ENCODE measurements at places on chromosomes 7 and 10. TPM values are rescaled to one million over a fixed set of nuclear protein-coding genes. Genes with fewer than 3 reads are reported as not detected.
A peak's percentile ranks its signal among the peaks of the same experiment; 100 is the strongest.

GRCh38 chr10:43857206-43857930, 208.7 kb upstream of the ZNF32 start:
- no peaks in the 10 kb centered on the region for H3K36me3 ChIP-seq
- no peak overlapping the region for H3K27ac ChIP-seq
- H3K4me3 ChIP-seq = no peak overlapping the region
- H3K4me1 ChIP-seq = no peaks in the 10 kb centered on the region

DNA sequence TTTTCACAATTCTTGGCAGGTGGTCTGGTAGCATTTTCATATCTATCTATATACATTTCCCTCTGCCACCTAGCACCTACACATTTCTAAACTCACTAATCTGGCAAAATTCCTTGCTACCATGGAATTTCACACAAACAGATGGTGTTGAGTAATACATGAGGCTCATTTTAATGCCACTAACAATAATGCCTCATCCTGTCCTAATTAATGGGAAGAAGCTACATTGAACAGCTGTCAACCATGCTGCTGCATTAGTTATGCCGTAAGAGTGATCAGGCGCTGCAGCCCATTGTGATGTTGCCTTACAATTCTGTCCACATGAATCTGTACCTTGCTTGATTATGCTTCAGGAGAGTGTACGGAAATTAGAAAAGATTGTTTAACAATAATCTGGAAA, 23.2 kb downstream of the COL1A2 start:
- H3K27me3 ChIP-seq = no peaks in the 10 kb centered on the region
- H3K27ac ChIP-seq = no peak overlapping the region
- H3K4me1 ChIP-seq = no peaks in the 10 kb centered on the region
- no peak for DNase-seq

DNA sequence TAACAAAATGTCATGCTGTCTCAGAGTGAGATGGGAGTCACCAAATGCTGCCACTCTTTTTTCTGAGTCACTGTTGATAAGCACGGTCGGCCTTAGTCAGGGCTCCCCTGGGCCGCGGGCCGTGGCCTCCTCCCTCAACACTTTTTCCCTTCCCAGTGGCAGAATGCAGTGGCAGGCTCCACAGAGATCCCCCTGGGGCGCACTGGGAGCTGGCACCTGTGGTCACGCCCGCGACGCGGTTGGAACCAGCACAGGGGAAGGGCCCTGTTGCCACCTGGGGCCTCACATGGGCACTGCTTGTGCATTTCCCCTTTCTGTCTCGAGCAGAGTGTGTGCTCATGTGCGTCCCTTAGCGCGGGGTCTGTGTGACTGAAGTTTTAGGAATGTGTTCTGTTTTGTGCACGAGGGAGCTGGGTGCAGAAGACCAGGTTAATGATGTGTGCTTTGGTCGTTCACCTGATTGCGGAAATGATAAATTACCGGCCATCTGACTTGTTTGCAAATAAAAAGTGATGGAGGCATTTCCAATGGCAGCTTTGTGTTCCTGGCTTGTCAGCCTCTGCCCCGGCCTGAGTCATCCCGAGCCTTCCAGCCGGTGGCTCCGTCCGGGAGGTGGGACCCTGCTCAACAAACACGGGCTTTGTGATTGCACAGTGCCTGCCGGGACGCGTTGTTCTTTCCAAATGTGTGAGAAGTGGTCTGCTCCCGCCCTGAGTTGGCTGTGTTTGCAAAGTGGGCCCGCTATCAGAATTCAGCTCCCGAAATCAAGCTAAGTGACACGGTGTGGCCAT, 100.7 kb downstream of the NKX6-2 start:
- no peak overlapping the region for H3K27ac ChIP-seq
- H3K27me3 ChIP-seq = no peaks in the 10 kb centered on the region
- no peaks in the 10 kb centered on the region for H3K4me1 ChIP-seq
- H3K4me3 ChIP-seq = no peak overlapping the region
- DNase-seq = peak; percentile 46

DNA sequence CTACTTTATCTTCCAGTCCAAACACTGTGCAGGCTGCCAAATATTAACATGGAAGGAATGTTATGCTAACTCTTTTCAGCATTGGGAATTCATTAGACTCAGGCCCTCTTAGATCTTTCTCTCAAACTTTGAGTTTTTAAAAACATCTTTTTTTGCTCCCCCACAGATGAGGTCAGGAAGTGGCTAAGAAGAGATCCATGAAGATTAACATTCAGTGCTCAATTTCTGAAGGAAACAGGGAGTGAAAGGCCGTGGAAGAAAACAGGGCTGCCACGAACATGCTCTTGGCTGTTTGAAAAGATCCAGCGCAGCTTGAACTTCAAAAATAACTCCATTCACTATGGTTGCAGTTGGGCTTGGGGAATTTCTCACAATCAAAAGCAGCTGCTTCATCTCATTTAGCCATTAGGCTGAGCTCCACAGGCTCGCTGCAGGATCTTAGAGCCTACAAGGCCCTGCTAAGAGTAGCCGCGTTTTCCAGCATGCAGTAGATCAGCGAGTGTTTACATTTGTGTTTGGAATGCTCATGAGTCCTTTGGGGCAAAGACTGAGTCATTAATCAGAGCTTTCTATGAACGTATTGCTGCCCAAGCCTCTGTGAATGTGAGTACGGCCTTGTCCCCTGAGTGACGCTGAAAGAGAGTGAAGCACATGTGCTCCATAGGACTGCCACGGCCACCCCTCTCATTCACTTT, 41.2 kb upstream of the TNS3 start:
- DNase-seq = no peak
- no peak overlapping the region for H3K4me3 ChIP-seq
- H3K4me1 ChIP-seq = no peaks in the 10 kb centered on the region
- no peaks in the 10 kb centered on the region for H3K27me3 ChIP-seq

- H3K4me1 ChIP-seq = peaks cover 40% of the 10 kb centered on the region
- peak overlapping the region; percentile 92 for H3K27ac ChIP-seq
- no peaks in the 10 kb centered on the region for H3K27me3 ChIP-seq
- H3K36me3 ChIP-seq = no peaks in the 10 kb centered on the region
These were observed 41.1 kb downstream of the COBL start for GRCh38 chr7:51275532-51275931.

HMX2 gene
- total RNA-seq = not detected

CEP55 gene
- 0.10 TPM for total RNA-seq

SUGCT gene
- 7.3 TPM for total RNA-seq

Measured in psoas muscle (tissue), 8 donors.